ENCODE measurements at places on chromosomes 5 and 9.

DNA sequence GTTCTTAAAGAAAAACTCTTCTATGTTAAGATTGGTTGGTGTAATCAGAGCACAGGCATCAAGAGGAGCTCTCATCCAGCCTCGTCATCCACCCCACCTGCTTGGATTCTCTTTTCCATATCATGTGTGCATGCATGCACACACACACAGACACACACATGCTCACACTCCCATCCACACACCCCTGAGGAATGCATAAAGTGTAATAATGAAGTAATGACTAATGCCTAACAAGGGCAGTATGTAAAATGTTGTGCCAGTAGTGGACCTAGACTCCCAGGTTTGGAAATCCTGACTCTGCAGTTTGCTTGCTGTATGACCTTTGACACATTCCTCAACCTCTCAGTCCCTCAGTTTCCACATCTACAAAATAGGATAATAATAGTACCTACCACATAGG, 280.0 kb upstream of the ANKRD55 start:
- DNase-seq: no peak

DNA sequence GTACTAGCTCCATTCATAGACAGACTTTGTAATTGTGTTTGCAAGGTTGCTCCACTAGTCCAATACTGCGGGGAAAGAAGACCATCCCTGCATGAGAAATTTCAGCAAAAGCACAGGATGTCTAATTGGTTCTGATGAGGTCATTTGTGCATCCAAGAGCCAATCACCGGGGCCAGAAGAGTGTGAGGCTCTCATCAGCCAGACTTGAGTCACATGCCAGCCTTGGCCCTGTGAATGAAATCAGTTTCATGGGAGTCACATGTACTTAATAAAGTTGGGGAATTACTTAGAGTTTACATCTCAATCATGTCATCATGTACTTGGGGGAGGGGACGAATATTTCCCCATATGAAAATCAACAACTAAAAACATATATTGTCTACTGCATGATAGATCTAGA, 1236.0 kb downstream of the MAT2B start:
- no peak for DNase-seq

DNA sequence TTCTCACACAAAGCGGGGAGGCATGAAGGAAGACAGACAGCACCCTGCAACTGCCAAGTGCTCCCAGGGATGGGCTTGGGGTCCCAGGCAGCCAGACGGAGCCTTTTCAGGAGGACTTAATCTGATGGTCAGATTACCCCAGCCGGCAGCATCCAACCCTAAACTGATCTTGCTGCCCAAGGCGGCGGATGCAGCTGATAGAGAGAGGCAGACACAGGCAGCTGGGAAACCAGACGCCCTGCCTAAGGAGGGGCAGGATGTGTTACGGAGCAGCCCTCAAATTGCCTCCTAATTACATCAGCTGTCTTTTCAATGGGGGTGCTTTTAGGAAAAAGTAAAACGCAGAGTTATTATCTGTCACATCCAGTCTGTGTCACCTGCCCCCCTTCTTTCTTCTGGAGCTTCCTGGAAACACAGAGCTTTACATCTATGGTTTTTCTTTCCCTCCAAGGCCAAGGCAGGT, 190.9 kb upstream of the PANK3 start:
- no peak for DNase-seq

GRCh38 chr5:11483630-11484029, 420.6 kb downstream of the CTNND2 start:
- no peak for DNase-seq

DNA sequence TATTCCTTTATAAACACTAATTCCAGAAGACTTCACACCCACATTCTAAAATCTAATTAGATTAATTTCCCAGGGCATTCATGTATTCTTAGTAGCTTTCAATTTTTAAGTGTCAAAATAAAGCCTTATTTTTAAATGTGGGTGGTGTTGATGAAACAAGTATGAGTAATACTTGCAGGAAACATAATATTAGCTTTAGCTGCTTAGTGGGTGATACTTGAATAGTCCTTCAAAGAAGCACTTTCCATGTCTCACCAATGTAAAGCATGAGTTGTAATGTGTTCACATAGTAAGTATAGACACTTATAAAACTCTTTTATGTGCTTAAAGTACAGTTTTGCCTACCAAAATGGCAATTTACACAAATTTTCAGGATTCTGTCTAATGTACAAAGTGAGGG, 6.9 kb downstream of the FNBP1 start:
- no peak for DNase-seq

DNA sequence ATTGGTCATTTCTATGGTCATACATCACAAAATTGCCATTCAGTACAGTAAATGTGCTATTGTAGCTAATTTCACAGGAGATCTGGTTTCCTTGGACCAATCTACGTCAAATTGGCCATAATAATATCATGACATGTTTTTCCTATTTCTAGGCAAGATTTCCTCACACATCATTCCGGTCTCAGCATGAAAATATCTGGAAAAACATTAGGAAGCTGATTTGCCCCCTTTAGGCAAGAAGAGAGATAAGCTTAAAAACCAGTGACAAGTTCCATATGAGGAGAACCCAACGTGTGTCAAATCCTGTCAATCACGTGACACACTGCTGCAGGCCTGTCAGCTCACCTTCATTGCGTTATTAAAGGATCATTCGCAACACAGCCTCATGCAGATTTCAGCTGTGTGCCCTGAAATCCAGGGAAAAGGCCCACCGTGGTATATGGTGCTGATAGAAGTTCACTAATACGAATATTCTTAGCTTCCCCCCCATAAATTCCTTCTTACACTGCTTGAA, 153.3 kb downstream of the ST8SIA4 start:
- no peak for DNase-seq

- no peak for DNase-seq
These were observed 831.5 kb downstream of the MAT2B start for GRCh38 chr5:164336906-164337305.

GRCh38 chr9:134469041-134469875, 143.0 kb downstream of the RXRA start:
- no peak for DNase-seq

Measured in stimulated activated CD4-positive, alpha-beta T cell treated with anti-CD3 and anti-CD28 coated beads, Interleukin-4, amount 100 ng/mL, for 48 hours (primary cell).